ENCODE measurements at places on chromosomes 3 and 15.

- DNase-seq: no peak
Measured at GRCh38 chr3:11944052-11944673, 60.0 kb upstream of the SYN2 start.

DNA sequence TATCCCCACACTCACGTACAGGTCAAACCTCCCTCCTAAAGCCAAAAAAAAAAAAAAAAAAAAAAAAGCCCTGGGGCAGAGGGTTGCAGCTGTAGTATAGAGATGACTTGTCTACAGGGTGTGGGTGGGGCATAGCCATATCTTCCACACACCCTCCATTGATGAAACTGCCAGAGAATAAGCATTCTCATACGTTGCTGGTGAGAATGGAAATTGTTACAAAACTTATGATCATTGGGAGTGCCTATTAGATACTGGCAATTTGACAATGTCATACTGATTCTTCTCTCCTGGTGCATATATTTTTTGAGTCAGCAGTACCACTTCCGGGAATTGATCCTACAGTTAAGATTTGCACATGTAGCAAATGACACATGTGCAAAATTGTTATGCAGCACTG is 11.0 kb upstream of the CTNNB1 start:
- no peak for DNase-seq

- DNase-seq: no peak
Measured at GRCh38 chr15:49282366-49282765, 112.3 kb downstream of the GALK2 start.

- no peak for DNase-seq
Measured at GRCh38 chr3:33980252-33980651, 181.8 kb downstream of the PDCD6IP start.

GRCh38 chr3:186167646-186168395 is 58.9 kb upstream of the ETV5 start:
- DNase-seq: no peak

Measured in Peyer's patch (tissue), 4 donors.